AG08395 (cell line): ENCODE measurements at places on chromosomes 2 and 18.

- no peak for DNase-seq
Observed at GRCh38 chr2:85430752-85431569, 12.4 kb downstream of the SH2D6 start.

DNA sequence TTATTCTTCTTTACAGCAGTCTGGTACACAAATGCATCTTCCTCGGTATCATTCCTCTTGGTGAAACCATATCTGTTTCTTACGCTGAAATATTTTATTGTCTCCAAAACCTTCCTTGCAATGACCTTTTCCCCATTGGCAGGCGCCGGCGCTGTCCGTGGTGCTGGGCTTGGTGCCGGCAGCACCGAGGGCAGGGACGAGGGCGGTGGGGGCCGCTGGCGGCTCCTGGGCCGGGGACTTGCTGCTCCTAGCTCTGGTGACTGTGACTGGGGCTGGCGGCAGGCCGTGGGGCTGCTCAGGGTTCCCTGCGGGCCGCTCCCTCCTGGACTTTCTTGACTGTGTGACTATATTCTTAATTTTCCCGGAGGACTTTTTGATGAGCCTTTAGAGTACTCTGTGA is 72.5 kb downstream of the GPR39 start:
- peak; percentile 33 for DNase-seq

- peak; percentile 5 for DNase-seq
Observed at GRCh38 chr2:71940695-71941094, 207.0 kb downstream of the CYP26B1 start.

GRCh38 chr2:98869870-98870269 is 66.2 kb downstream of the CRACDL start:
- DNase-seq, result no peak

GRCh38 chr2:98127229-98127989 is 40.4 kb downstream of the VWA3B start:
- no peak for DNase-seq

DNA sequence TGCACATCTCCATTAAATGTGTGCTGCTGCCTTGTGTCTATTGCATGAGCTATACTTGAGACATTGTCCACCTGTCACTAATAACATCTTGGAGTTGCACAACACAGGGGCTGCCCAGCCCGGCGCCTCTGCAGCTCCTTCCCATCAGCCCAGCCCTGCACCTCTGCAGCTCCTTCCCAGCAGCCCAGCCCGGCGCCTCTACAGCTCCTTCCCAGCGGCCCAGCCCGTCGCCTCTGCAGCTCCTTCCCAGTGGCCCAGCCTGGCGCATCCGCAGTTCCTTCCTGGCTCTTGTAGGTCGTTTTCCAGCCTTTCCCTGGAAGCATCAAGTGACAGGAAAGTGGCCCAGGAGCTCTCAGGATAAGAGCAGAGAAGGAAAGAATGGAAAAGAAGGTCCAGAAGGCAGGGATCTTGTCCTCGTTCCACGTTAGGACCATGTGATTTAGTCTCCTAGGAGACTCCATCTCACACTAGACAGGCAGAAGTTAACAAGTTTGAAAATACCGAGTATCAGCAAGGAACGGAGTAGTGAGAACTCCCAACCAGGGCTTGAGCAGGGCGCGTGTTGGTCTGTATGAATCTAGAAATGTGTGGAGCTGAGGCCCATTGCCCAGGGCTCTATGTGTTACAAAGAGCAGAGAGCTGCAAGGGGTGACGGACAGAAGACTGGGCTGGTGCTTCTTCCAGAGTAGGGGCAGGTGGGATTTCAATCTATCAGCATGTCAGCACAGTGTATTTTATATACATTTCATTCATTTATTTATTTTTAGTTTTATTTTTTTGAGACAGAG is 115.7 kb upstream of the TPO start:
- no peak for DNase-seq

- no peak for DNase-seq
Observed at GRCh38 chr2:45843136-45843535, 191.7 kb downstream of the PRKCE start.
